ENCODE measurements at places on chromosomes 3 and 15.

DNA sequence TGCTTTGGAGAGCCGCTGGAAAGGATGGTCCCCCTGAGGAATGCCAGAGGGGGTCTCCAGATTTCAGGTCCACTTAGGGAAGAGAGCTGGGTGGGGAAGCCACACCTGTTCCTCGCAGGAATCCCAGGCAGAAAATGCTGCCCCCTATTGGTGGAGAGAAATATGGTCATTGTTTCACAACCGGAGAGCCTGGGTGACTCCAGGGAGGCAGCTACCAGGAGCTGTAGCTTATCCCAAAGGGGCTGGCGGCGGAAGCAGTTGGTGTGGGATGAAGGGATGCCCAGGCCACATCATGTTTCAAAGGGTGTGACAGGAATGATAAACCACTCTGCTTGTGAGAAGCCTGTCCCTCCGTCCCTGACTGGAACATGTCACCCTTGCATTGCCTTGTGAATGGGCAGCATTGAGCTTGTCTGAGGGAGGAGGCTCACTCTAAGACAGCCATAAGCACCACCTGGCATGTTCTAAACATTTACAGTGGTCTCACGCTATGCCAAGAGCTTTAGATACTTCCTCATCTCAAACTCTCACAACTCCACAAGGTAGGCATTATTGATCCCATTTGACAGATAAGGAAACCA lies 34.5 kb downstream of the POMGNT2 start:
- DNase-seq = no peak

DNA sequence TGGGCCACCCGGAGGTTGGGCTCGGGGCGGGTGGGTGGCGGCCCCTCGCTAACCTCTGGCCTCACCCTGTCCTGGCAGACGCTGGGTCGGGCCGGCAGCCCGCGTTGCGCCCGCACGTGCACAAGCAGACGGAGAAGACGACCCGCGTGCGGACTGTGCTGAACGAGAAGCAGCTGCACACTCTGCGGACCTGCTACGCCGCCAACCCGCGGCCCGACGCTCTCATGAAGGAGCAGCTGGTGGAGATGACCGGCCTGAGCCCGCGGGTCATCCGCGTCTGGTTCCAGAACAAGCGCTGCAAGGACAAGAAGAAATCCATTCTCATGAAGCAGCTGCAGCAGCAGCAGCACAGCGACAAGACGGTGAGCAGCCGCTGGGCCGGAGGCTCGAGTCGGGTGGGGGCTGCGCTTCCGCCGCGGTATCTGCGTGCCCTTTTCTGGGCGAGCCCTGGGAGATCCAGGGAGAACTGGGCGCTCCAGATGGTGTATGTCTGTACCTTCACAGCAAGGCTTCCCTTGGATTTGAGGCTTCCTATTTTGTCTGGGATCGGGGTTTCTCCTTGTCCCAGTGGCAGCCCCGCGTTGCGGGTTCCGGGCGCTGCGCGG lies 3.7 kb downstream of the ISL2 start:
- DNase-seq = no peak

GRCh38 chr3:73547427-73548248 lies 77.1 kb downstream of the PDZRN3 start:
- DNase-seq = no peak

GRCh38 chr15:25557926-25558325 lies 119.1 kb upstream of the UBE3A start:
- no peak for DNase-seq

DNA sequence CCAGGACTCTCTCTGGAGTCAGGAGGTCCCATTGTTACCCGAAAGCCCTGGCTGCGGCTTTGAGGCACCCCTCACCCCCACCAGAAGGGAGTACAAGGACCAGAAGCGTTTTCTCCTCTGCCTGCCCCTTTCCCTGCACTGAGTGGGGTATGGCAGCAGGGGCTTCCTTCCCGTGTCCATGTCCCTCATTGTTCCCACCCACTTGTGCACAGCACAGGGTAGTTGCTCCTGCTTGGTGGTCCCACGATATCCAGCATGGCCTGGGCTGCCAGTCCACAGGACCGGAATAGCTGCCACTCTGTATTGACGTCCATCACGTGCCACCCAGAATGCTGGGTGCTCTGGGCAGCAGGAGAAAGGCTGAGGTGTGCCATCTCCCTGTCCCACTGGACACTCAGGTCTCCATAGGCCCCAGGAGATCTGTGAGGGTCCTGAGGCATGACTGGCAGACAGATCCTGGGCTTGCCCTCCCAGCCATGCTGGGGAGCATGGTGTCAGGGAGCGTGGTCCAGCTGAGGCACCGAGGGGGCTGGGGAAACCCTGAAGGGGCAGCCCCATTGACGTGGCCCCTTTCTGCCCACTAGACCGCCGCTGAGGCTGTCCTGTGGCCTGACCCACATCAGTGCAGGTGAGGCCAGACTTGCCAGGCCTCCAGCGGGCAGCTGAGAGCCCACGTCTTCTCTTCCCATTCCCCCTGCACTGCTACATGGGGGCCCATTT lies 45.3 kb upstream of the SEC22A start:
- DNase-seq = no peak

- no peak for DNase-seq
These were observed 43.6 kb upstream of the SPTSSB start for GRCh38 chr3:161414907-161415306.

DNA sequence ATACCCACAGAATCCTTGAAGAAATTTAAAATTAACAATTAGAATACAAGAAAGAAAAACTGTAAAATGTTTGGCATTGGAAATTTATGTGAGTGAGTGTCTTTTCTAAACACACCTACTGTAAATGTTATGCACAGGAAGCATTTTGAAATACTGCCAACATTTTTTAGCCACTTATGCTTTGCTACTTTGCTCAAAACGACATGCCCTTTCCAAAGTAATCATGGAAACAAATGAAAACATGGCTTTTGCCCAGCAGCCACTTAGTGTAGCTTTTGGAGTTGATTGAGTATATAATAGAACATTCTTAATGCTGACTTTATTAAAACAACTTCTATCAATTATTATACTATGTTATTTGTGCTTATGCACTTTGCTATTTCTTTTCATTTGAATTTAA lies 823.0 kb downstream of the CADM2 start:
- DNase-seq = no peak

DNA sequence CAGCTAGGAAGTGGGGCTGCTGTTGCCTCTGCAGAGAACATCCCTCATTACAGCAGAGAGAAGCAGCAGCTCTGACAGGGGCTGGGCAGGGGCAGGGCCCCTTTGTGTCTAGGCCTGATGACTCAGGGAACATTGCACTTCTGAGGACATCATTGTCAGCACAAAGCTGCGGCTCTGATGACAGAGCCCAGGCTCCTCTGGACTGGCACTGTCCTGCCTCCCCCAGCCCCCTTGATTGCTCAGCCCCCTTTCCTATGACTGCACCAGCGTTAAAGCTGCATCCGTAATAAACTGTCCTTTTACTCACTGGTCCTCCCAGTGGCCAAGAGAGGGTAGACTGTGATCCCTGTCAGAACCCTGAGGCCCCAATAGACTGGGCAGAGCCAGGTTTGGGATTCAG lies 18.3 kb downstream of the TRH start:
- DNase-seq = no peak

Measured in epithelial cell of proximal tubule (primary cell).